Lower lobe of right lung (tissue), 2 donors: ENCODE measurements at places on chromosomes 6 and 20.
A peak's percentile ranks its signal among the peaks of the same experiment; 100 is the strongest.

DNA sequence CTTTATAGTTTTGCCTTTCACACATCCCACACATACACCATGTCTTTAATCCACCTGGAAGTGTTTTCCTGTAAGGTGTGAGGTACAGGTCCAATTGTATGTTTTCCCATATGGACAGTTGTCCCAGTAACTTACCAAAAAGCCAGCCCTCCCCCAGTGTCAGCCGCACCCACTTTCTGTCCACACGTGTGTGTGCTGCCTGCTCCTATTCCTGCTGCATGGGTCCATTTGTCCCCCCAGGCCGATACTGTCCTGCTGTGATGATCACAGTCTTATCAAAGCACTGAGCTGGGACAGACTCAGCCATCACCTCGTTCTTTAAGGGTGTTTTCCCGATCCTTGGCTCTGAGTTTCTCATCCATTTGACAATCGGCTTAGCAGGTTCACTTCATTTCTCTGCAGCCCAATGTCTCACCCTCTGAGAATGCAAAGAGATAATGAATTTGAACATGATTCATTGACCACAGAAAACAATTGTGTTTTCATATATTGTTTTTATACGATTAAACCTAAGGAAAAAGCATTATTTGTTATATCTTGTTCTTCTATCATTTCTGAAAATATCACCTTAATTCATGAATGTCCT, 9.6 kb downstream of the VSX1 start:
- DNase-seq: no peak

- peak; percentile 44 for DNase-seq
Observed at GRCh38 chr6:170062915-170063241, 228.0 kb downstream of the DLL1 start.

DNA sequence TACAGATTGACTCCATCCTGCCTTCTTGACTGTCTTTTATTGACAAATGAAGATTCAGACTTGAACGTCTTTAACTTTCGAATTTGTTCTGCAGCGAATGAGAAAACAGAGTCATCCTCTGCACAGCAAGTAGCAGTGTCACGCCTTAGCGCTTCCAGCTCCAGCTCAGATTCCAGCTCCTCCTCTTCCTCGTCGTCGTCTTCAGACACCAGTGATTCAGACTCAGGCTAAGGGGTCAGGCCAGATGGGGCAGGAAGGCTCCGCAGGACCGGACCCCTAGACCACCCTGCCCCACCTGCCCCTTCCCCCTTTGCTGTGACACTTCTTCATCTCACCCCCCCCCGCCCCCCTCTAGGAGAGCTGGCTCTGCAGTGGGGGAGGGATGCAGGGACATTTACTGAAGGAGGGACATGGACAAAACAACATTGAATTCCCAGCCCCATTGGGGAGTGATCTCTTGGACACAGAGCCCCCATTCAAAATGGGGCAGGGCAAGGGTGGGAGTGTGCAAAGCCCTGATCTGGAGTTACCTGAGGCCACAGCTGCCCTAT, 12.2 kb downstream of the BRD2 start:
- no peak for DNase-seq

DNA sequence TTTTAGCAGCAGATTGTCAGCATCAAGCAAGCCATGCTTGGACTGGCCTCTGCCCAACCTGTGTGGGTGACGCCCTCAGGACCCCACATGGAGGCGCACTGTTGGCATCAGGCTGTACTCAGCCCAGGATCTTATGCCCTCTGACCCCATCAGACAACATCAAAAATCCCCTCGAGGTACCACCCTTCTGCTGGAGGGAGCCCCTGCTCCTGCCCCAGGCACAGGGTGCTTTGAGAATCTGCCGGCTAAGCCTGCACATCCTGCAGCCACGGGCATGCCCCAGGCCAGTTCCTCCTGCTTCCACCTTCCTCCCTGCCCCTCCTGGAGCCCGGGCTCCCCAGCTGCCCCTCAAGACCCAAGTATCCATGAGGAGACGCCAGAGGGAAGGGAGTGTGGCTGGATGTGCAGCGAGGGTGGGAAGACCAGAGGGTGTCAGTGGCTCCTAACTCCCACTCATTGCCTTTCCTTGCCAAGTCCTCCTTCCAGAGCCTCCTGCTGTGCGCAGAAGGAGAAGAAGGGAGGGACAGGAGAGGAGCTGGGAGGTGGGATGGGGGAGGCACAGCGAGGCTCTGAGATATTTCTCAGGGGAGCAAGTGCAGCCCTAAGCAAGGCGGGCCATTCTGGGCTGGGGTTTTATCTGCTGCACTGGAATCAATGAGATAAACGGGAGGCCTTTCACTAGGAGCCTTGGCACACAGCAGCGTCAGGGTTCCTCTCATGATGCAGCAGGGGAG, 77.4 kb upstream of the CST7 start:
- DNase-seq: no peak

DNA sequence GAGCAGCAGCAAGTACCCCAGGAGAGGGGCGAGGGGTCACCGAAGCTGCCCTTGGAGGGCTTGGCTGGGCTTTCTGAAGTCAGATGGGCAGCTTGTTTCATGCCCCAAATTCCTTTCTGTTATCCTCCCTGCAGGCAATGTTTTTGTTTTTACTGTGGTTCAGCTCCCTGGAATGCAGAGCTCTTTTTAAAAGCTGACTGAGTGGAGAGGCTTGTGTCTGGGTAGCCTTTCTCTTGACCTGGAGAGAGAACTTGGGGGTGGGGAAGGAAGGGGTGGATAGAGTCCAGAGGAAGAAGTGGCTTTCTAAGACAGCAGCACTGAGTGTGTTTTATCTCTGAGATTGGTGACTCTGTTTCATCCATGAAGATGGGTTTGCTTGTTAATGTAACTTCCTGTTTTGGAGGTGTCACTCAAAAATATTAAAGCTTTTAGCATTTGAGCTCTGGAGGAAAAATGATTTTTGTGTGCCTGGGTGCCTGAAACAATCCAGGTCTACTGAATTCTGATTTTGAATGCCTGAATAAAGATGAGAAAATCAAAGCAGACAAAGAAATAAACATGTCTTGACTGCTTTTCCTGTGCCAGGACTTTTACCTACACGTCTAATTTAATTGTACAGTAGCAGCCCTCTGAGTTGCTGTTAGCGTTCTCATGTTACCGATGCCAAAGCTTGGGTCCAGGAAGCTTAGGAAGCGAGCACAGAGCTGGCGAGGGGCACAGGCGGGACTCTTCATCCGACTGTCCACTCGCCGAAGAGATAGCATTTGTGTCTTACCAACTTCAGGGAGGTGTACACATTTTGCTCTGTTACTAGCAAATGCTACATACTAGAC, 78.2 kb upstream of the EEF1E1 start:
- no peak for DNase-seq

DNA sequence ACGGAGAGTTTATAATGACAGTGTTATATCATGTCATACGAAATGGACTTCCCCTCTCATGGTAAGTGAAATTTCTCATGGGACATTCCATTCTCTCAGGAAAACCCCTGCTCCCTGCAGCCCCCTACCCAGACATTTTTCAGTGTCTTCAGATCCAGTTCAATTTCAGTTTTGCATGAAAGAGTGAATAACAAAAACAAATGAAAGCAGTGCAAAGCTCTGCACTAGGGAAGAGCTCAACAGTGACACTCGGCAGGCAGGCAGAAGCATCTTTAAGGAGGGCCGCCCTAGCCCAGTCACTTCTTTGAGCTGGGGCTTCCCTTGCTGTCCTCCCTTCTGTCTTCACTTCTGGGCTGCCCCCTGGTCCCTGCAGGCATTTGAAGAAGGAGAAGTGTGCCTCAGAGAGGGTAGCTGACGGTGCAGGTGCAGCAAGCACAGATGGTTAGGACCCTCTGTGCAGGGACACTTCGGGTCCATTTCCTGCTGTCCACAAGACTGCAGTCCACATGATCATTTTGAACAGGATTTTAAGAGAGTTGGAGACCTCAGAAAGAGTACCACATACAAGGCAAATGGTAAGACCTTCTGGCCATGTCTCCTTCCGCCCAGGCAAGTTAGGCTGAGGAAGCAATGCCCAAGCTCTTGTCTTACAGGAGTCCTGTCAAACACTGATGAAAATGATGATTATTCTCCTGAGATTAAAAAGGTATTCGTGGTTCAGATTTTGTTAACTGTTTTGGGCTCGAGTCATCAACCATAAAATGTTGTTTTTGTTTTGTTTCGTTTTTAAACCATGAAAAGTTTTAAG, 5.4 kb upstream of the DUSP22 start:
- DNase-seq: no peak

- no peak for DNase-seq
Observed at GRCh38 chr20:8375898-8376297, 243.8 kb downstream of the PLCB1 start.

GRCh38 chr6:34132486-34133185, 13.3 kb downstream of the GRM4 start:
- no peak for DNase-seq

DNA sequence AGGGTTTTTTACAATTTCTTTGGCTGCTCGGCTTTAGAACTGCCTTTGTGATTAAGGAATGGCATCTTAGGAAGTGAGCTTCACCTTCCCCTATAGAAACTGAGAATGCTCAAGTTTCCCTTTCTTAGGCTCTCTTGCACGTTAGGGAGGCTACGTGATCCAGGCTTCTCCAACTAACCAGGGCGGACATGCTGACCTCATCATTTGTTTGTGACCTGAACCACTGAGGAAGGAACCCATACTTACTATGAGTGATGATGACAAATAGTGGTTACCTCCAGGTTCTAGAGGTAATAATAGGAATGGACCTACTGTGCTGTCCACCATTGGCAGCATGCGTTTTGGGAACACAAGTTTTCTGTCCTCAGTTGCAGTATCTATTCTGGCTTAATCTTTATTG, 645.8 kb downstream of the C6orf118 start:
- DNase-seq: no peak

- no peak for DNase-seq
Observed at GRCh38 chr6:113755449-113756289, 101.5 kb upstream of the MARCKS start.

DNA sequence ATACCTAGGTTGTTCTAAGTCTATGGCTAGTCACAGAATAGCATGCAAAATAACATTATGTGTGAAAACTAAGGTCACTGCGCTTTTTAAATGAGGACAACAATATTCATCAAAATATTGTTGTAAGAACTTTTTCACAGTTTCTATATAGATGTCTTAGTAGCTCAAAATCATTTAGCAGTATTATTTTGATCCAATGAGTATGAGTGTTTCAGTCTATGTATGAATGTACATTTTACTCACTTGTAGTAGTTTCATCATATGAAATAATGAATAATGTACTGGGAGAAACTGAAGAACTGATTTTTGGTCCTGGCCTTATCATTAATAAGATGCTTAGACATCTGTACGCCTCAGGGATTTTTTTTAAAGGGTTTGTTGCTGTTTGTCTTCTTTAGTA, 16.5 kb upstream of the TMEM30A start:
- no peak for DNase-seq

- DNase-seq: peak; percentile 83
Observed at GRCh38 chr20:25058051-25058846, at the start of gene ACSS1. Gene ACSS1, minus strand, starts transcription at chr20:25058139. Its CDS starts 37 bp downstream, at chr20:25058102.

- DNase-seq: no peak
Observed at GRCh38 chr20:42360621-42361020, 742.4 kb upstream of the CHD6 start.

DNA sequence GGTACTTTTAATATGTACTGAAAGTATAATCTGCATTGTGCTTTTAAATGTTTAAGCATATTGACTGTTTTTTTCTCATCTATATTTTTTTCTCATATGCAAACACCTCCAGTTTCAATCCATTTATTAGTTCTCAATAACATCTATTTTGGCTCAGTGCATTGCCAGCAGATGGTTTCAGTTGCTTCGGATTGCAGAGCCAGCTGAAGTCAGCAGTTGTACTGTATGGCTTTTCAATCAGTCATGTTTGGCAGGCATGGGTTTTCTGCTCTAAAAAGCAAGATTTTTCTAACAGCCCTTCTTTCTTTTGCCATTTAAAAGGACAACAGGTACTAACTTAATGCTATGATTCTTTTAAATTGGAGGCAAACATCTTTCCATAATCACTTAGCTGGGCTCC, 121.2 kb downstream of the CD109 start:
- no peak for DNase-seq

GRCh38 chr6:77482981-77483380, 19.7 kb upstream of the HTR1B start:
- DNase-seq: no peak

- no peak for DNase-seq
Observed at GRCh38 chr6:138250053-138250452, 31.8 kb upstream of the PBOV1 start.

- DNase-seq: no peak
Observed at GRCh38 chr20:445514-446336, 16.6 kb downstream of the TBC1D20 start.

- no peak for DNase-seq
Observed at GRCh38 chr20:23587631-23588030, 18.1 kb downstream of the CST9 start.

GRCh38 chr6:163001330-163001729, 273.6 kb downstream of the PACRG start:
- DNase-seq: no peak

DNA sequence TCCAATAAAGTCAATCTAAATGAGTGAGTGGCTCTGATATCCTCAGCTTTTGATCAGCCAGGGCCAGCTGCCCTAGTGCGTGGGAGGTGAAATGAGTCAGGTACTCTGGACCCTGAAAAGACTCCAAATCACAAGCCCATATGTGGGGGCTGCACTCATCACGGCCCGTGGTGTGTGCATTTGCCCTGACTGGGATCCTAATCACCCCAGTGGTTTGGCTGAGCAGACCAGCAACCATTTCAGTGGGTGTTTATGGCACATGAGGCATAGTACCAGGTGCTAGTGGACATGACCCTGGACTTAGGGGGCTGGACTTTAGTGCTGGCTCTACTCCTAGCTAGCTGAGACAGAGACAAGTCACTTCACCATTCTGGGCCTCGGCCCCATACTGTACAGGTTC, 39.4 kb downstream of the SCML4 start:
- no peak for DNase-seq

- DNase-seq: no peak
Observed at GRCh38 chr6:52596371-52597028, 19.6 kb upstream of the TRAM2 start.

DNA sequence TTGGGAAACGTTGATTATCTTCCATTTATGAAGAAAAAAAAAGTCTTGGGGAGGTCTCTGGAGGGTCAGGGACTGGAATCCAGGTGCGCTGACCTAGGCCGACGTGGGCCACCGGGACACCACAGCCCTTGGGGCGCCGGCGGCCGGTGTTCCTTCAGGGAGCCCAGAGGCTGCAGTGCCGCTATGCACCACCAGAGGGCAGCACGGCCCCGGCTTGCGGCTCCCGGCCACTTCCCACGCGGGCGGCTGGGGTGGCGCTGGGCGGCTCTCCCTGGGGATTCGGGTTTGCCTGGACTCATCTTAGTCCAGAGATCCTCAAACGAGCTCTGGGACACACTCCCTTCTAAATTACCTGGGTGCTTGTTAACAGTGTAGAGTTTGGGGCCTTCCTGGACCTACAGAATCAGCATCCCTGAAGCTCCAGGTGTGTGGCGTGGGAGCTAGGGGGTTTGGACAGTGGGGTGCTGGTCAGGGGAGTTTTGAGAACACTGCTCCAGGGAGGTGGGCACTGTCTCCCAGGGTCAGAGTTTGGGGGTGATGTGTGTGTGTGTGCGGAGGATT, 23.0 kb upstream of the GTSF1L start:
- DNase-seq: peak; percentile 89
